Activated CD8-positive, alpha-beta memory T cell treated with anti-CD3 and anti-CD28 coated beads for 48 hours (primary cell): ENCODE measurements at places on chromosomes 2 and 18.

DNA sequence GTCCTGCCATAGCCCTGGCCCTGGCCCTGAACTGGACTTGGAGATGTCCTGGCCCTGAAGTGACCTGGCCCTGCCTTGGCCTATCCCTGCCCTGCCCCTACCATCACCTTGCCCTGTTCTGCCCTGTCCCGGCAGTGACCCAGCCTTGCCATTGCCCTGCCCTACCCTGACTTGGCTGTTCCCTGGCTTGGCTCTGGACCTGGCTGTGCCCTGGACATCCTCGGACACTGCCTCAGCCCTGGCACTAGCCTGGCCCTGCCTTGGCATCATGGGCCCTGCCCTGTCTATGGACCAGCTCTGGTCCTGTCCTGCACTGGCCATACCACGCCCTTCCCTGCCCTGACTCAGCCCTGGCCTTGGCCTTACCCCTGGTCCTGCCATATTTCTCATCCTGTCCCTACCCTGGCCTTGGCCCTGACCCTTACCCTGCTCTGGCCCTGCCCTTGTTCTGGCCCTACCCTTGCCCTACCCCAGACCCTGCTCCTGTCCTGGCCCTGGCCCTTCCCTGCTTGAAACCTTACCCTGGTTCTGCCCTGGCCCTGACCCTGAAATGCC is 6.1 kb upstream of the ANKRD62 start:
- DNase-seq, result no peak

DNA sequence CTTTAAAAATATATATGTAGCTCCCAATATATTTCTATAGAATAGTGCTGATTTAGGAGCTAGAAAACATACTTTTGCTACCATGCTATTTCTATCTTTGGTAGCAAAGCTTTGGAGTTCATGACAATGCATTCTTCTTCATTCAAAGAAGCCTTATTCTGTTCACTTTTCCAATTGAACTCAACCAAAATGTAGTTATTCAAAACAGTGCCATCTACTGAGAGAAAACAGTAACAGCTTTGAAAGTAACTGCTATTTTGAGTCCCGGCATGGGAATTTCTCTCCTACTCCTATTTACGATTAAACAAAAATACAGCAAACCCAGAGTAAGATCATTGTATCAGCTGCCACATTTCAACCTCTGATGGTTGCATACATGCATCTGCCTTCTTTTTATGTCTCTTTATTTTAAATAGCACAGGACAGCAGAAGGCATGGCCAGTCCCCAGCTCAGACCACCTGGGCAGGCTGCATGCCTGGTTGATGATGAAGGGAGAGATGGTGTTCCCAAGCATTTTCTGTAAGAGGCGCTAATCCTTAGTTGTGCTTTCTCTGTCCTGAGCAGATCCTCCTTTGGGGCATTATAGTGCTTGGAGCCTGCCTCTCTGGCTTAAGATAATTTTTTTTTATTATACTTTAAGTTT is 69.7 kb upstream of the SULT1C3 start:
- no peak for DNase-seq

DNA sequence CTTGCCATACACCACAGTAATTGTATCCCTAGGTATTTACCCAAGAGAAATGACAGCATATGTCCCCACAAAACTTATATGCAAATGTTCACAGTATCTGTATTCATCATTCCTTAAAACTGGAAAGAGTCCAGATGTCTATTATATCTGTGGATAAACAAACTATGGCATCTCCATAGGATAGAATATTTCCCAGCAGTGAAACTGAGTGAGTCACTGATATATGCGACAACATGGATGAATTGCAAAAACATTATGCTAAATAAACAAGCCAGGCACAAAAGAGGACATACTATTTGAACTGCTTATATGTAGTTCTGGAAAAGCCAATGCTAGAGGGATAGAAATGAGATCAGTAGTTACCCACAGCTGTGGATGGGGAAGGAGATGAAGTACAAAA is 359.4 kb upstream of the DSEL start:
- DNase-seq, result no peak

- DNase-seq, result no peak
Measured at GRCh38 chr2:237181844-237182243, 96.2 kb downstream of the COPS8 start.

- no peak for DNase-seq
Measured at GRCh38 chr2:170455617-170456426, 259.3 kb upstream of the SP5 start.

DNA sequence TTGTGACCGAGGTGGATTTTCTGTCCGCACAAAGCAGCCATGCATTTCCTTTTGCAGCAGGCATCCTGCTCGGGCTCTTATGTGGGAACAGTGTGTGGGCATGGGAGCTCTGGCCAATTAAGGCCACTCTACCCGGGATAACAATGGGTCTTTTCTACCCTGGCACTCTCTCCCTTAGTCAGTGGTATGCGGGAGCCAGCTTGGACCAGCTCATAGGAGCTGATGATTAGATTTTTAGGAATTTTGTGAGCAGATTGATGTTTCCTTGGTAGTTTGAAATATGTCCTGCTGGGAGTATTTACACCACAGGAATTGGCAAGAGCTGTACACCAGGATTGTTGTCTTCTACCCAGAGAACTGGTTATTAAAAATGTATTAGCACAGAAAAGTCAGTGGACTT is 89.3 kb downstream of the SPP2 start:
- DNase-seq, result no peak

DNA sequence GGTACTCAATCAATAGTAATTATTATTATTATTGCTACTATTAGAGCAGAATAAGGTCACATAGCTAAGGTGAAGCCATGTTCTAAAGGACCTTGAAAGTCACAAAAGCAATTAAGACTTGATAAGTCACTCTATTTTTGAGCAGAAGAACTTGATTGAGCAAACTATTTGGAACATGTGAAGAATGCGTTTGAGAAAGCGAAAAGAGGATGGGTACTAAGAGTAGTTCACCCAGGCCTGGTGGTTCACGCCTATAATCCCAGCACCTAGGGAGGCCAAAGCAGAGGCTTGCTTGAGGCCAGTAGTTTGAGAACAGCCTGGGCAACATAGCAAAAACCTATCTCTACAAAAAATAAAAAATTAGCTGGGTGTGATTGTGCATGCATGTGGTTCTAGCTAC is 7.2 kb upstream of the RTN4 start:
- DNase-seq, result no peak

- no peak for DNase-seq
Measured at GRCh38 chr18:49619801-49620200, 57.9 kb downstream of the LIPG start.
